ENCODE measurements at places on chromosomes 2 and 18.

DNA sequence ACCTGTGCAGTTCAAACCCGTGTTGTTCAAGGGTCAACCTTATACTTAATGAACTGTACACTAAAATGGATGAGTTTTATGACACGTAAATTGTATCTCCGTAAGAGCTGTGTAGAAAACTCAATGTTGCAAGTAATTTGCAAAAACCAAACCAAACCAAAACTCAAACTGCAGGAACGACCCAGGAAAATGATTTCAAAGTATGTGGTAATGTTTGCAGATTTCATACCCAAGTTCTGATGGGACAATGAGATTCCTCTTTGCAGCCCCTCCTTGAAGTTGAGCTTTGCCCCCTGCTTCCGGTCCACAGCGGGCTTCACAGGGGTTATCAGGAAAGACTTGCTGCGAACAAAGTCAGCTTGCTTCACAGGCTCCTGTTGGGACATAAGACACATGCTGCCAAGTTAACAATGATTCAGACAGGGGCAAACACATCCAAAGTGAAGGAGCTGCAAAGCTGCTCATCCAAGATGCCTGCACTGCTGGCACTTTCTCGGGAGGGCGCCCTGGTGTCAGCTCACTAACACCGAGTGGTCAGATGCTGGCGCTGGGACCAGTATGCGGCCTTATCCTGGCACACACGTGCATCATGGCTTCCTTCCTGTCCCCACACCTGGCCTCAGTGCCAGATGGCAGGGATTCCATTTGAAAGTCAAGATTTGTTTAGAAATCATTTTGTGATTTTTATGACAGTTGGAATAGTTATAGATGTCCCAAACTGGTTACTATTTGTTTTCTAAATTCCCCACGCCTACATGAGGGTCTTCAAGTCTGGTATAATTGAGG, 65.2 kb upstream of the MGAT4A start:
- no peak for DNase-seq

DNA sequence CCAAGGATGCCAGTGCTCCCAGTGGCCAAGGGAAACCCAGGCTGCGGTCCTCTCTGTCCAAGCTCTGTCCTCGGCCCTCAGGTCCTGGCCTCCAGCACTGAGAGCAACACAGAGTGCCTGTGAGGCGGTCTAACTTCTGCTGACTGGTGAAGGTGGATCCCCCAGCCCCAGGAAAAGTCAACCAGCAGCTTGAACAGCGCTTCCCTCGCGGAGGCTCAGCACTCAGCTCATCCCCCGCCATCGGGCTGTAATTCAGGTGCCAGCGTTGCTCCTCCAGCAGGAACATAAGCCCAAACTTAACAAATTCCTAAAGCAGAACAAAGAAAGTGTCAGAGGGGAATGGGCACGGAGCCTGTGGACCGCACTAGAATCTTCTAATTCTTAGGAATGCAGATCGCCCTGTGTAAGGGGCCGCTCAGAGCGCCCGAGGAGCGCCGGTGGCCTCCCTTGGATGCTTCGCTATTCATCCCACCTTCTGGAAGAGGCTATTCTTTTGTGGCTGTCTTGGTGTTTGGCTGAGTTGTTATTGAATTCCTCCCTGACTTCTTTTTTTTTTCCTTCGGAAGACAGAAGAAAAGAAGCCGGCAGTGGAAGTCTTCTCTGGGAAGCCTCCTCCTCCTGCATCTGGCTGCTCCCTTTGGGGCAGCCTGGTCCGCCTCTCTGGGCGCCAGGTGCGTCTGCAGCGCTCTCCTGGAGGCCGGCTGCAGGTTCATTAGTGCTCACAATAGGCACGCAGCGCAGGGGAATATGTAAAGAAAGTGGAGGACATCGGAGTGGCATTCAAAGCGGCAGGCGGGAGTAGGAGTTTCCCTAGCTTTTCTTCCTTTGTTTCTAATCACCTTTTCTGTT, 905.6 kb downstream of the TSN start:
- DNase-seq = no peak

DNA sequence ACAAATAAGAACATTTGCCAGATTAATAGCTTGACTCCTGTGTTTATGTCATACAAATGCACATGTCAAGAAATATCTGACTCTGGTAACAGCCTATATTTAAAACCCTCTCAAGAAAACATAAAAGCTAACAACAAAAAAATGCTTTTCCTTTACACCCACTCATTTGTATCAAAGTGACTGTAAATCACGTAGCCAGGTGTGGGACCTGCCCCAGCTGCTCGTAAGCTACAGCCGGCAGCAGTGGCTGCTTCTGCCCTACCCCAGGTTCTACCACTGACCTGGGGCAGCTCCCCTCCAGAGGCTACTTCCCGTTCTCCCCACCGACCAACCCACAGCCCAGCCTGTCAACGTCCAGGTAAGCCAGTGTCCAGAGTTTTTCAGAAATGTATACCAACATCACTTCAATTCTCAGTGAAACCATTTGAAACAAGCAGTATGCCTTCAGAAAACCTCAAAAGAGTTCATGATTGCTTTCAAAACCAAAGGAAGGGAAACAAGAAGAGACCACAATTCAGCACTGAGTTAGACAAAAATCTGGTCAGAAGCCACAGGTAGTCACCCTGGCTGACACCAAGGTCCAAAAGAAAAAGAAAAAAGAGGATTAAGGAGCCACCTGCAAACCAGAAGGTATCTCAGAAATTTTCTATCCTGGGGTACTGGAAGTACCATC, 40.4 kb downstream of the KIDINS220 start:
- no peak for DNase-seq

GRCh38 chr2:236501026-236501425, 68.6 kb upstream of the ACKR3 start:
- DNase-seq = no peak

DNA sequence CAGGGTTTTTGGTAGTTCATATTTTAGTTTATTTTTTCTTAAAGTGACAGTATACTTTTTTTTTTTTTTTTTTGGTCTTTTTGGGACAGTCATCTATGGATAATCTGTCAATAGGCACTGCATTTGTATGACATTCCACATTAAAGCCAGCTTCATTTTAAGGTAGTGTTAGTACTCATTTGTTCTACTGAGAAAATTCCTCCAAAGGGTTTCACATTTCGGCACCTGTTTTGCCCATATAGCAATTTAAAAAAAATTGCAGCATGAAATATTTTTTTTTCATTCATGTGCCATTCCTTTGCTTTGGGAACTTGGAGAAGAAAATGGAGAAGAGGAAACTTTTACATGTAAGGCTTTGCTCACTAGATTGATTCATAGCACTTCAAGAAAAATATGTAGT, 276.3 kb upstream of the TCF4 start:
- DNase-seq = no peak

- no peak for DNase-seq
Measured at GRCh38 chr18:7116792-7117389, 706 bp downstream of the LAMA1 start.

- no peak for DNase-seq
Measured at GRCh38 chr2:177344316-177344715, 48.3 kb upstream of the AGPS start.

GRCh38 chr2:149049142-149049541, 10.6 kb downstream of the LYPD6B start:
- no peak for DNase-seq

DNA sequence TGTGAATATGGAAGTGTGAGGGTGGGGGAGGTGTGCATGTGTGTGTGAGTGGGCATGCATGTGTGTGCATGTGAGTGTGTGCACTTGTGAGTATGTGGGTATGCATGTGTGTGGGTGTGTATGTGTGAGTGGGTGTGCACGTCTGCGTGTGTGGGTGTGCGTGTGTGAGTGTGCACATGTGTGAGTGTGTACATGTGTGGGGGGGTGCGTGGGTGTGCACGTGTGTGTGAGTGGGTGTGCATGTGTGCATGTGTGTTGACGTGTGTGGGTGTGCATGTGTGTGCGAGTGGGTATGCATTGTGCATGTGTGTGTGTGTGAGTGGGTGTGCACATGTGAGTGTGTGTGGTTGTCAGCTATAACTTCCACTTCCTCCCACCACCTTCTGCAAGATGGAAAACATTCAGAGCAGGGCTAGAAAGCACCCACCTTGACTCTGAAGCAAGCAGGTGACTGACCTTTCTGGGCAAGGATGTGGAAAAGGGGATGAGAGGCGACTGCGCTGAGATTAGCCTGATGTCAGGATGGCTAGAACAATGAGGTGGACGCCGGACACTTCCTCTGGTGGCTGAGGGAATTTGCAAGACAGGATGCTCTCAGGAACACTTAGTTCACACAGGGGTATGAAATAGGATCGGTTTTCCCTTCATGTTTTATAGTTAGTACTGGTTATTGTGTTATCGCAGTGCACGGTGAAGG, 103.6 kb downstream of the ACKR3 start:
- DNase-seq = no peak
